ENCODE measurements at places on chromosomes 1 and 21.

DNA sequence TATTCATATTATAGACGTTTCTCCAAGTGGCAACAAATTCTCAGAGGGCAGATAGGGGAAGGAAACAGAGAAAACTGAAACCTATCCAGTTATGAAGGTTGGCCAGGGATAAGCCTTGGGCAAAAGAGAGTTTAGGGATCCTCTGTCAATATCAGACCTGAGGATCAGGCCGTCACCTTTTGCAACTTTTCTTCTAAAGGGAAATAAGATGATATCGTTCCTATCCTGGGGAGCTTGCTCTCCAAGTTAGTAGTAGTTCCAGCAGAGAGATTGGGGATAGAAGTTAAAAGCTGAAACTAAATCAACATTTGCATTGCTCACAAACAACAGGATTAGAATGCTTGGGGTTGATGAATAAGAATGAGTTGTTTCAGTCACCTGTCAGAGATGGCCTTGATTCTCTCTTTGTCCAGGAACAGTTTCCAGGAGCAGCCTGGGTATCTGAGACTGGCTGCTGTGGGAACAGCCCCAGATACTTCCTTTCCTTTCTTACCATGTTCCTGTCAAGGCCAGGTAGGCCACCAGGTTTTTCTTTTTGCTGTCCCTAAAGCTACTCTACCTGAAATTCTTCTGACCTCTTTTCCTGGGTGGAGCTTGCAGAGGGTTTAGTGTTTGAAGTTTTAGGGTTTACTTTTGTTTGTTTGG, 2.5 kb downstream of the RIIAD1 start:
- DNase-seq: no peak

DNA sequence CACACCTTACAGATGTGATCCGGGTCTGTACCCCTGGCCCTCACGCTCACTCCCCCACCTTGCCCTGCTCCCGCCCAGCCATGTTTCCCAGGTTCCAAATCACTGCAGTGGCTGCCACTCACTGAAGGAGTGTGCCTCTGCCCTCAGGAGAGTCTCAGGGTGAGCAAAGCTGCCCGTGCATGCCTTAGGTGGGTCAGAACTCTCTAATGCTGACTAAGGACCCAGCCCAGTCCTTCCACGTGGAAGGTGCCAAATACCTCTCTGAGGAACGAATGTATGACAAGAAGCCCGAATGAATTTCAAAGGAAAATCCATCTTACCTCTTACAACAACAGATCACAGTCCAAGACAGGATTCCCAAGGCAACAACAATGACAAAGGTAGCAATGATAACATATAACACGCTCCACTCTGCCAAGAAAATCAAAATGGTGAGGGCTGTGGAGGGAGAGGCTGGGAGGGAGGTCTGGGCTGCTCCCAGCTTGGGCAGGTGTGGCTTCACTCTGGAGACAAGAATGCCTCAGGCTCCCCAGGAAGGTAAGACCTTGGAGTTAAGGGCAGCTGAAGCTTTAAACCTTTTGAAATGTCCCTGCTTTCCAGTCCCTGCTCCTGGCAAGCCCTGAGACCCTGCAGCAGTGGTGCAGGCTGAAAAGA, 115.2 kb downstream of the KIAA0319L start:
- DNase-seq: no peak

- no peak for DNase-seq
Measured at GRCh38 chr1:24474193-24474592, 28.4 kb upstream of the RCAN3 start.

DNA sequence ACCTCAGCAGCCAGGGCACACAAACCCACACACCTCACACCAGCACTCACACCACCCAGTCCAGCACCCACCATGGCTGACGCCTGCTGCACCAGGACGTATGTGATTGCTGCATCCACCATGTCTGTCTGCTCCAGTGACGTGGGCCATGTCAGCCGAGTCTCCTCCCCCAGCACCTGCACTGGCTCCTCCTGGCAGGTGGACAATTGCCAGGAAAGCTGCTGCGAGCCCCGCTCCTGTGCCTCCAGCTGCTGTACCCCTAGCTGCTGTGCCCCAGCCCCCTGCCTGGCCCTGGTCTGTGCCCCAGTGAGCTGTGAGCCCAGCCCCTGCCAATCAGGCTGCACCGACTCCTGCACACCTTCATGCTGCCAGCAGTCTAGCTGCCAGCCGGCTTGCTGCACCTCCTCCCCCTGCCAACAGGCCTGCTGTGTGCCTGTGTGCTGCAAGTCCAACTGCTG, at the start of gene KRTAP10-8:
TSS of gene KRTAP10-8 (plus strand) at position 51 of the 458 bp plus-strand sequence. CDS start at position 73, 22 bp downstream.
- DNase-seq: no peak

GRCh38 chr1:49339043-49339442, 562.4 kb upstream of the BEND5 start:
- DNase-seq: no peak

DNA sequence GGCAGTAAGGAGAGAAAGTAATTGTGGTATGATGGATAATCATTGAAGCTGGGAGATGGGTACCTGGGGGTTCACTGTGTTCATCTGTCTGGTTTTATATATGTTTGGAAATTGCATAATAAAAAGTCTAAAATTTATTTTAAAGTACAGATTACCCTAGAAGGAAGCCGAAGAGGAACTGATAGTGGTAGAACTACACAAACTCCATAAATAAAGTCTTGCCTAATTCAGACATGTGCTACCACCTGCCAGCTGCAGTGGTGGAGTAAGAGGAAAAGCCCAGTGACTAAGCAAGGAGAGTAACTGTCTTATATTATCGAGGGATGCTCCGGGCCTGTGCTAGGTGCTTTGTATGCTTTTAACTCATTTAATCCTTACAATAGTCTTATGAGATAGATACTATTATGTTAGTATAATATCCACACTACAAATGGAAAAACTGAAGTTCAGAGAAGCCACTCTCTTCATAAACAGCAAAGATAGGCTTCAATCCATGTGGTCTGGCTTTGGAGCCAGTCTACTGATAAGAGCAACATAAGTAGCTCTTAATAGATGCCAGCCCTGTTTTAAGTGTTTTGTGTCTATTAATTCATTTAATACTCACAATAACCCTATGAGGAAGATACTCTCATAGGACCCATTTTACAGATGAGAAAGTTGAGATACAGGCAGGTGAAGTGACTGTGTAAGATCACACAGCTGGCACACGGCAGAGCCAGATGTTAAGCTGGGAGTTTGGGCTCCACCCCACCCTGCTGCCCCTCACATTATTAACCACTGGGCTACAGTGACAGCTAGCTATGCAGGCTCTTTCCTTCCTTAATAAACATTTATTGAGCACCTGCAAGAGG, 56.8 kb upstream of the HNRNPU start:
- DNase-seq: no peak
